Hematopoietic multipotent progenitor cell treated with erythropoietin and hydrocortisone succinate and interleukin-3 and kit ligand, for 6 days (in vitro differentiated cells): ENCODE measurements at places on chromosomes 1 and 21.

- DNase-seq = no peak
Measured at GRCh38 chr1:108704496-108704895, 8.2 kb upstream of the FNDC7 start.

- no peak for DNase-seq
Measured at GRCh38 chr1:235240960-235241359, 79.9 kb upstream of the RBM34 start.

DNA sequence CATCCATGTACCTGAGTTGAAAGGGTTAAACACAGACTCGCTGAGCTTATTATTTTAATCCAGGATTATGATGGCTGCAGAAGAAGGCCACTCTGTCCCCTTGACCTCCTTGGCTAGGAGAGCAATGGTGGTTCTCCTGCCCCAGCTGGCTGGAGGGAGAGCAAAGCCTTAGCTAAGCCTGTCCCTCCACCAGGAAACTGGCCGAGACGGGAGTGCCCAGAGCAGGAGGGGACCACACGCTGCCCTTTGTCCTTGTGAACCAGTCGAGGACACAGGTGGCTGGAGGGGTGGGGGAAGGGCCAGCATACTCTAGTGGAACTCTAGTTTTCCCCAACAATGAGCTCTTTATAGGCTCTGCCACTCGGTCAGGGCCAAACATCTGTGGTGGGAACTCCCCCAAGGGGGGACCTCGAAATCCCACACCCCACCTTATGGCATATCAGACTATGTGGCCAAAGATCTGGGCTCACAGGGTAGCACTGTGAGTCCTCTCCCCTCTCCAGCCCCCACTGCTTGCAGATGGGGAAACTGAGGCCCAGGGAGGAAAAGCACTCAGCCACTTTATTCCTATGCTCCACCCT is 12.9 kb downstream of the KIAA1614 start:
- no peak for DNase-seq

DNA sequence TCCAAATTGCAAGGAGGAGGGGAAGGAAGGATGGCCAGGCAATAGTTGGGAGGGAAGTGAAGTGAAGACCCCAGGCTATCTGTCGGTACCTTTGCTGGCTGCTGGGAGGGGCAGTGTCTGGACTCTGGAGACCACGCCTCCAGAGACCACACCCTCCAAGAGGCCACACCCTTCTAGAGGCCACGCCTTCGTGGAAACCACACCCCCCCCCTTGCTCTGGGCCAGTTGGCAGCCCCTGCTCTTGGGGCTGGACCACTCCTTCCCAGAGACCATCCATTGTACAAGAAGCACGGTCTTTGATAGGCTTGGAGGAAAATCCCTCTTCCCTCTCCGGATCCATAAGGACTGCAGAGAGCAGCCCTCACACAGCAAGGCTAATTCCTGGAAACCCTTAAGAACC is 73.1 kb downstream of the RYR2 start:
- no peak for DNase-seq

- no peak for DNase-seq
Measured at GRCh38 chr1:5955479-5955977, 36.7 kb downstream of the NPHP4 start.

- no peak for DNase-seq
Measured at GRCh38 chr21:40902993-40903392, 56.0 kb upstream of the DSCAM start.

GRCh38 chr1:112614460-112615065 is 4.4 kb downstream of the ST7L start:
- DNase-seq = peak; percentile 69

- DNase-seq = peak; percentile 11
Measured at GRCh38 chr1:177780096-177780700, 189.7 kb downstream of the SEC16B start.

GRCh38 chr1:209728466-209728865 is 23.8 kb downstream of the HSD11B1 start:
- no peak for DNase-seq

GRCh38 chr1:30686236-30686935 is 37.0 kb downstream of the MATN1 start:
- no peak for DNase-seq

DNA sequence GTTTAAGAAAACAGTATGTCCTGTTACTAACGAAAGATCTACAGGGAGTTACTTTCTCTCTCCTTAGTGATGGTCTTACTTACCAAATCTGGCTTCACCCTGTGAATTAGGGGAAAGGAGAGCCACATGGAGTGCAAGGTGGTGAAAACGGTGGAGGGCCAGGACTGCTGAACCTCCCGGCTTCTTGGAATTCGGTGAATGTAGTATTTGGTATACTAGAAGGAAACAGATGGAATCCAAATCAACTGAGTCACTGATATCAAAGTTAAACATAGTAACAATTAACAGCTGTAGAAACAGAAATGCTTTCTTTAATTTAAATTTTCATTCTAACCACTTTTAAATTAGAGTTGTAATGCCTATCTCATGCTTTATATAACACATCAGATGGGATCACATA is 45.7 kb downstream of the ALG14 start:
- no peak for DNase-seq

GRCh38 chr1:147099192-147099591 is 73.1 kb downstream of the PRKAB2 start:
- DNase-seq = no peak

DNA sequence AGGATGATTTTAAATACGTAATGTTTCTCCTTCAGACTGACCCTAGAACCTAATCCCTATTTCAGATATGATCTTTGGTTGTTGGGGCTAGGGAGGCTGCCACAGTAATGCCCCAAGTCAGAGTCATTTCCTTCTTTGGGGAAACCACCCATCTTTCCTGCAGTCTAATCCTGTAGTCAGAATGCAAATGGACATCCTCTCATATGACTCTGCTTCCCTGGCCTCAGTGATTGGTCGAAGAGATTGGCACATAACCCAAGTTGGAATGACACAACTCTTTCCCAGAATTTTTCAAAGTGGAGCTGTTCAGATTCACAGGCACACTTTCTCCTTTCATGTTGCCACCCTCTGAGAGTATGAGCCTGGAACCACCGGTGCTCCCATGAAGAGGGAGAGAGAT is 58.8 kb upstream of the ZNF644 start:
- DNase-seq = no peak

- DNase-seq = no peak
Measured at GRCh38 chr1:180893614-180894013, 19.1 kb upstream of the KIAA1614 start.

DNA sequence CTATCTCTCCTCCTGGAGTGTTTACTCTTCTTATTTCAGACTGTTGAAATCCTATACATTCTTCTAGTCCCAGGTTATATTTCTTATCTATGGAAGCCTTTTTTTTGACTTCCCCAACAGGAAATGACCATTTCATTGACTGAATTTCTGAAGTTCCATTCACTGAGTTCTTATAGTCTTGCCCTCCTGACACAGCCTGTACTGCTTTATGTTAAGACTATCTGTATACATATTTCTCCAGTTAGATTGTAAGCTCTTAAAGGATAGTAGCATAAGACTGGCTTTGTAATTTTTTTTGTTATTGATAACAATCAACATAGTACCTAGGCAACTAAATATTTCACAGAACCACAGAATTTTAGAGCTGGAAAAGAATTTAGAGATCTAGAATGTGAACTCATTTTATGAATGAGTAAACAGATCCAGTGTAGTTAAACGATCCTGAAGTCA is 14.9 kb upstream of the MACF1 start:
- no peak for DNase-seq

DNA sequence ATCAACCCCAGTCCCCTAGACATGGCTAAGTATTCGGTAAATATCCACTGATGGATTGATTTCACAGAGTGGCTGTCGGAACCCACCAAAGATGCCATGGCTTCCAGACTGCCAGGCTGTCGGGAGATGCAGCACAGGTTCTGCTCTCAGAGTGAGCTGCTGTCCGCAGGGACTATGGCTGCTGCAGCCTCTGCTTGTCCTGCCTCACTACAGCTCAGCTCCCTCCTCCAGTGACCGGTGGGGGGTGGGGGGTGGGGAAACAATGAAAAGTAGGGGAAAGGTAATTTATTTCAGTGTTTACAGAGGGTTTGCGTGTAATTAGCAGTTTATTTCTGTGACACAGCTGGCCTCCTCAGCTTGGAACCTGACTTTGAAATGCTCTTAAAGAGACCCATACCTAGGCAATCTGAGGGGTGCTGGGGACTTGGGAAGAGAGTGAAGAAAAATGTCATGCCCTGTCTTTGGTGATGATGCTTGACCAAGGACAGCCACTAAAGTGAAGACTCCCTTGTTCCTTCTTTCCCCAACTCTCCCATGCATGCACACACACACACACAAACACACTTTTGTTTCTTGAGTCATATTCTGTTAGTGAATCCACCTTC is 109.0 kb downstream of the CACNA1E start:
- DNase-seq = no peak

- DNase-seq = peak; percentile 43
Measured at GRCh38 chr1:48616710-48617109, 144.7 kb upstream of the SPATA6 start.

GRCh38 chr1:51953079-51953478 is 37.4 kb downstream of the RAB3B start:
- no peak for DNase-seq

- DNase-seq = no peak
Measured at GRCh38 chr1:18037651-18038050, 69.9 kb upstream of the IGSF21 start.

DNA sequence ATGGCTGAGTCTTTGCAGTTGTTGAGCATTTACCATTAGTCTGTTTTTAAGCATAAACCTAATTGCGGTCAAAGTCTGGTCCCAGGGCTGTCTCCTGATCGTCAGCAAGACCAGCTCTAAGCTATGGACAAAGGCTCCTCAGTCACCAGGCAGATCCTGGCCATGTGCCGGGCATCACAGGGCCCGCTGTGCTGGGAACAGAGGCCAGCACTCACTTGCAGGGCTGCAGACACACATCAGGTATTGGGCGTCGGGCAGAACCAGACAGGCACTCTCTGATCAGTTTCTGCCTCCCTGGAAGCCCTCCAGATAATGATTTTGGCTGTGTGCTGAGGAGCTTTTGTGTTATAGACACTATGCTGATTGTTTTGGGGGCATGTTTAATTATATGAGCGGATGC is 26.6 kb downstream of the TMEM51 start:
- DNase-seq = no peak

GRCh38 chr21:43343095-43343991 is 83.6 kb downstream of the SIK1 start:
- no peak for DNase-seq

DNA sequence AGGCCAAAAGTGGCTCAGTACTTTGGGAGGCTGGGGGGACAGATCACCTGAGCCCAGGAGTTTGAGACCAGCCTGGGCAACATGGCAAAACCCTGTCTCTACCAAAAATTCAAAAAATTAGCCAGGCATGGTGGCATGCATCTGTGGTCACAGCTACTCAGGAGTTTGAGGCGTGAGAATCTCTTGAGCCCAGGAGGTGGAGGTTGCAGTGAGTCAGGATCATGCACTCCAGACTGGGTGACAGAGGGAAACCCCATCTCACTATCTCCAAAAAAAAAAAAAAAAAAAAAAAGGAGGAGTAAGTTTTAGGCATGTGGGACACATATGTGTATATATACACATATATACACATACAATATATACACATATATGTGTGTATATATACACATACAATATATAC is 165.3 kb upstream of the DPYD start:
- no peak for DNase-seq

DNA sequence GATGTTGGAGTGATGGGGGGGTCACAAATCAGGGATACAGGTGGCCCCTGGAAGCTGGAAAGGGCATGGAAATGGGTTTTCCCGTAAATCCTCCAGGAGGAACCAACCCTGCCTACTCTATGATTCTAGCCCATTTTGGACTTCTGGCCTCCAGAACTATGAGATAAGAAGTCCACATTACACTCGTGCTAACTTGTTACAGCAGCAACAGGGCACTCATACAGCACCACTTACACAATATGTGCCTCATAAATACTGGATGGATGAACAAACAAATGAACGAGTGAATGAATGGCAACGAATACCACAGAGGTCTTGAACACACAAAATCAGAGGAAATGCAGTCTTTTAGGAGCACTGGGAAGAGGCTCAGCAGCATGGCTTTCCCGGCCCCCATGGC is 531.3 kb downstream of the NPHP4 start:
- no peak for DNase-seq

DNA sequence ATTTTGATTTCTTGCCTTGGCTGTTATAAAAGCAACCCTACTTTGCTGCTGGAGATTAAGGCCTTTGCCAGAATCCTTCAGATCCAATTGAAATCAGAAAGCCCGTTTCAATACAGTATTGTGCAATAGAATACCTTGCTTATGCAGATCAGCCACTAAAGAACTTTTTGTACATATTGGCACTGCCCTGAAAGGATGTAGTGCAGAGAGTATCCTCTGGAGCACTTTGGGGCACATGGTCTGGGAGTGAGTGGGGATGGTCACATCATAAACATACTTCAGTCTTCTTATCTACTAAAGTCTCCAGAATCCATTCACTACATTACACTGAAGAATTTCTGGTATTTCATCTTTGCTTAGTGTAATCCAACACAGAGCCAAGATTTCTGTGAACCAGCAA is 189.0 kb downstream of the CENPF start:
- DNase-seq = no peak

- no peak for DNase-seq
Measured at GRCh38 chr1:56548571-56548970, 30.8 kb downstream of the PLPP3 start.

DNA sequence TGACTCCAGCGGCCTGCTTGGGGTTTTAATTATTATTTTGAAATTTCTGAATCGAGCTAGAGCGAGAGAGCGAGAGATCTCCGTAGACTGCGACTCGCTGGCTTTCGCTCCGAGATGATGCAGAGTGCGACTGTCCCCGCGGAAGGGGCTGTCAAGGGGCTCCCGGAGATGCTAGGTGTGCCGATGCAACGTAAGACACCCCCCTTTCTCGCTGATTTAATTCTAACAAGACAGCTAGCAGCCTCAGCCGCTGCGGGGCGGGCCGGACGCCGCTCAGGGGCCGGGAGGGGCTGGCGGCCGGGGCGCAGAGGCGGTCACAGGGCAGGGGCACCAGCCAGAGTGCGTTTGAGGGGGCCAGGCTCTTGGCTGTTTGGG is 339 bp downstream of the LHX4 start:
- no peak for DNase-seq

DNA sequence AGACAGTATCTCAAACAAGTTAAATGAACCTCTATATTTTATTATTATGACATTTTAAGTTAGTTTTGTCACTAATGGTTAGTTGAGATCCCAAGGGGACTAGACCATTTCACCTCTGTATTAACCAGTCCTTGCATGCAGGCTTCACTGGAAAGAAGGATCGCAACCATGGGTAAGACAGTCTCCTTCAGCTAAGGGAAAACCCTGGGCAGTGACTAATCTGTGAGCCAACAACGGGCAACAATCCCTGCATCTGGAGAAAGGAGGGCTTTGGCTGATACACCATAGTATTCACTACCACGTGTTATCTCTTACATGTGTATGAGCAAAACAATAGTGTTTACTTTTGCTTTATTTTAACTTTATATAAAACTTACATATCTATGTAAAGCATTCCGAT is 708.8 kb upstream of the CHRM3 start:
- DNase-seq = no peak

- DNase-seq = no peak
Measured at GRCh38 chr1:102472520-102472919, 475.8 kb upstream of the OLFM3 start.

GRCh38 chr1:12549460-12550349 is 68.3 kb downstream of the DHRS3 start:
- no peak for DNase-seq
